ENCODE measurements at places on chromosomes 11 and 22. TPM values are rescaled to one million over a fixed set of nuclear protein-coding genes. Genes with fewer than 3 reads are reported as not detected.

DNA sequence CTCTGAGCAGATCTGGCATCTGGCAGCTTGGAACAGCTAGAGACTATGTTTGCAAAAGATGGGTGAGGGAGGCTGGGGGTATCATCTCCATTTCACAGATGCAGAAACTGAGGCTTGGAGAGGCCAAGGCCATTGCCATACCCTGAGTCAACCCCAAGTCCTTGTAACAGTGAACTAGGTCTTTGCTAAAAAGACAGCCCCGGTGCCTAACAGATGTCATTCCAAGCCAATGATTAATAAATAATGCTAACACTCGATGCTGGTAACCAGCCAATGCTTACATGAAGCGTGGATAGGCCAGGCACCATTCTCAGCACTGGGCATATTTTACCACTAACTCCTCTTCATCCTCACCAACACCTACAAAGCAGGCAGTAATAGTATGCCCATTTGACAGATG, 164.0 kb downstream of the MN1 start:
- DNase-seq = no peak

- DNase-seq = no peak
Observed at GRCh38 chr11:16095756-16096155, 260.6 kb downstream of the SOX6 start.

GRCh38 chr11:3797329-3798090, at the start of gene NUP98:
NUP98 (minus strand) TSS chr11:3797554; CDS start chr11:3782117, 15,437 bp downstream.
- DNase-seq = peak; percentile 100

DNA sequence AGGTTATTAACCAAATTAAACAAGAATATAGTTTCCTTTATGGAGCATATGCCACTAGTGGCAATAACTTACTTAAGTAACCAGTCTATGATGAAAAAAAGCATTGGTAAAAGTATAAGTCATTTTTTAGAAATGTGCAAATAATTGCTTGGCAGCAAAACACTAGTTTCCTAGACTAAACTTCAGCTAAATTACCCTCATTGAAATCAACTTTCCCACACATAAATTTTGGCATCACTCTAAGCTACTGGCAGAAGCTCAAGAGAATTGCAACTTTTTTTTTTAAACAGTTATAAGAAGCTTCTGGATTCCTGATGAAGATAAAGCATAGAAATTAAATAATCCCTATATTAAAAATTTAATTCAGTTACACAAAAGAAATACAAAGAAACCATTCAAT, 12.5 kb downstream of the CCDC34 start:
- DNase-seq = no peak

DNA sequence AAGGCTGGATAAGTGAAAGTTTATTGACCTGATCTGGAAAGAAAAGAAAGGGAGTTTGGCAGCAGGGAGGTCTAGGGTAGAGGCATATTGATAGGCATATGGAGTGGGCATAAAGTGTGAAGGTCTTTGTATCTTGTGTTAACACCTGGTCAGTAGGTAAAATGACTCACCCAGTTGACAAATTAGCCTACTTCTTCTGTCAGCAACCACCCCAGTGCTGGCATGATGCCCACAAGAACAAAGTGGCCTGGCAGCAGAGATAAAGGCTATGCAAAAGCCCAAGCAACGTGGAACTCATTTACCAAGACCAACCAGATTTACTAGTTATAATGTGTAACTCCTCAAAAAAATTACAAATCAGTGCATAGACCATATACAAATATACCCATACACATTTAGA, 4.9 kb downstream of the OR10A3 start:
- DNase-seq = no peak

DNA sequence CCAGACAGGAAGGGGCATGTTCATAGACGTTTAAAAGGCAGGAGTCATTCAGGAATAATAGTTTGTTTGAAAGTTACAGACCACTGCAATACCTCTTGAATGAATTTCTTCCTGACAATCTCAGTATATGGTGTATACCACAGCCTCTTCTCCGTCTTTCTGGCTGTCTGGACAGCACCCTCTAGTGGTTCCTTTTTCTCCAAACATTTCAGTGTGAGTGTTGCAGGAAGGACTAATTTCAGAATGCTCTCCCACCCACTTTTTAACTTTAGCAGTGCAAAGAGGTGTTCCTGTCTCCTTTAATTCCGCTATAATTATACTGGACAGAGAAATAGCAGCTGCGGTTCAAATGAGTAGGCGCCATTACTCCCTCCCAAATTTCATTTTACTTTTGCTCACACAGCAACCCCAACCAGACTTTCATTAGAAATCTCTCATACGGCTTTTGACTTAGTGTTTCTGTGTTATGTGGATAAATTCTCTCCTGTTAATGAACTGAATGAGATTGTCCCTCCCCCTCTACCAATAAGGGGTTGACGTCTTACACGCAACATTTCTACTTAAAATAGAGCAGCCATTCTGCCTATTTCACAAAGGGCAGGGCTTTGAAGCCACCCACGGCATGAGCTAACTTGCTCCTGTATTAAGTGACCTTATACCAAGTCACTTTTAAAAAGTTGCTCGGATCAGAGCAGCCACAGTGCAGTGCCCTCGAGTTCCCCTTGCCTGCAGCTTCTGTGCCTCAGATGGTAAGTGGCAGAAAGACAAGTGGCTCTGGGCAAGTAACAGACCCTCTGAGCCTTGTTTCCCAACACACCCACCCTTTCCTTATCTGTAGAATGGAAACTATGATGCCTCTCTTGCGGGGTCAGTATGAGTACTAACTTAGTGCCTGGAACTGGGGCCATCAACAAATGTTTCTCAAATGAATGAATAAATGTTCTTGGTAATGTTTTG, 368.6 kb downstream of the OPCML start:
- DNase-seq = no peak

DNA sequence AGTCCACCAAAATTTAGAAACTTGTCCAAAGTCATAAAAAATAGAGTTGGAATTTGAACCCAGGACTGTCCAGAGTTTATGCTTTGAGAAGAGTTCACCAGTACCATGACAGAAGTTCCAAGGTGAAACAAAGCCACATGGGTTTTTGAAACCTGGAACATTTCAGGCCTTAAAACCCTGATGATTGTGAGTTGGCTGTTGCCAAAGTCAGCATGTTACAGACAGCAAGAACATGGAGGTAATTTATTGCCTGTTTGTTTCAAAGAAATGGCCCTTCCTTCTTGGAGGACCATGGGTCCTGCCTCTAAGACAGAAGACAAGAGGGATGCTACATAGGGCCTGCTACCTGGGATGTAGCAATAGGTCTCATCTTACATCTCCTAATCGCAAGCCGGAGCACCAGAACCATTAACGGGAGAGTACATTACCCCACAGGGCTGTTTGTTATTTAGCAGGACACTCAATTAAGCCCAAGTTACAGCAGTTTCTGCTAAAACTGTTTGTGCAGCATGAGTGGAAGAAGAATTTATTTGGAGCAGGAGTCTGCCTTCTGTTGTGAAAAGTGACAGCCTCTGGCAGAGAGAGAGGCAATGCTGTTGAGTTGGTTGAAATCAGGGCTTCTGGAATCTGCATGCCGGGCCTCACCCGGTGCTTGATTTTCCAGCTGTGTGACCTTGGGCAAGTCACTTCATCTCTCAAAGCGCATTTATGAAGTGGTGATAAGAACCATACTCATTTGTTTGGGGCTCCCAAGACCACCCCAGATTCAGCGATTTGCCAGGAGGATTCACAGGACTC, 136.2 kb downstream of the LDLRAD3 start:
- no peak for DNase-seq

The FJX1 gene
- total RNA-seq = 2.1 TPM

The SCN3B gene
- 2.0 TPM for total RNA-seq

The BTBD10 gene
- total RNA-seq = 46.0 TPM
